Activated naive CD4-positive, alpha-beta T cell (primary cell): ENCODE measurements at places on chromosomes 5 and 9.

GRCh38 chr9:18861609-18862544 lies 171.1 kb downstream of the SAXO1 start:
- DNase-seq, result no peak

DNA sequence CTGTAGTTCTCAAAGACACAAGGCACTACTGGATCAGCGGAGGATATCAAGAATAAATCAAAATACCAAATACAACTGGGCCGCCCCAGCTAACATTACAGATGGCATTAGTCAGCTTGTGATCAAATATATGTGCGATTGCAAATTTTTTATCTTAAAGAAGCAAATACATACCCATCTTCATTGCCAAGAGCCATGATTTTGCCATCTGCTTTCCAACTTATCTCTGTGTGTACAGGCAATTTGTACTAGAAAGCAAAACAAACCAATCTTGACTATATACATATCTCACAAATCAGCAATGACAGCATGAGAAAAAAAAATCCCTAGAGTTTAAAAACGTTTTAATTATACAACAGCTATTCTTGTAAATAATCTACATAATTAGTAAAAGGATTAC lies 20.3 kb downstream of the GEMIN5 start:
- no peak for DNase-seq

DNA sequence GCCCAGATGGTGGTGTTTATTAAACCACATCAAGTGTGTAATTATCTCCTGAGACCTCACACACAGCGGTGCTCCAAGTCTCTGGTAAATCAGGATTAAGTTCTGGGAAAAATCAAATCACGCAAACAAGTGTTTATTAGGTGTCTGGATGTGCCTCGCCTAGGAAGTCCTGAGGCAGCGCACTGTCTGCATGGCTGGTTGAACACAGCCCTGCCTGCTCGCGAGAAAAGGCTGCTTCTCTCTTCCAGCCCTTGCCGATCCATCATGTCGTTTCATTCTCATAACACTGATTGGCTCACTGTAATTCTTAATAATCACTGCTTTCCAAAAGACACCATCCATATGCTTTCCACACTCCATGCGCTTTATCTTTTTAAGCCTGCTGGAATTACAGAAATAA lies 229.6 kb upstream of the DAP start:
- no peak for DNase-seq

GRCh38 chr5:149134778-149135500 lies 6.4 kb upstream of the ABLIM3 start:
- DNase-seq, result no peak

- no peak for DNase-seq
These were observed 30.5 kb downstream of the SHB start for GRCh38 chr9:38038307-38039089.

- no peak for DNase-seq
These were observed 59.8 kb upstream of the RFX3 start for GRCh38 chr9:3585606-3586005.

GRCh38 chr5:57804007-57804444 lies 321.4 kb upstream of the ACTBL2 start:
- DNase-seq, result no peak

DNA sequence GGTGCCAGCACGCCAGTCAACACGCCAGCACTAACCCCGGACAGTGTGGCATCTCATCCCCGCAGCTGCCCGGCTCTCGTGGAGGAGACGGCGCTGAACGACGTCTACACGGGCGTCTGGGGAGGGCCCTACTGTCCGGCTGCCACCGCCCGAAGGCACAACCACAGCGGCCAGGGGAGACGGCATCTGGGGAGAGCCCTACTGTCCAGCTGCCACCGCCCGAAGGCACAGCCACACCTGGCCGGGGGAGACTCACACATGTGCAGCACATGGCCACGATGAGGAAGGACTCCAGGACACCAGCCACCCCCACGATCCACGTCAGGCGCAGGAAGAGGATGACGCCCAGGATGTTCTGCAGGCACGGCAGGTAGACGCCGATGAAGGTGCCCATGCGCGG lies 23.1 kb downstream of the SLC12A7 start:
- DNase-seq, result no peak

DNA sequence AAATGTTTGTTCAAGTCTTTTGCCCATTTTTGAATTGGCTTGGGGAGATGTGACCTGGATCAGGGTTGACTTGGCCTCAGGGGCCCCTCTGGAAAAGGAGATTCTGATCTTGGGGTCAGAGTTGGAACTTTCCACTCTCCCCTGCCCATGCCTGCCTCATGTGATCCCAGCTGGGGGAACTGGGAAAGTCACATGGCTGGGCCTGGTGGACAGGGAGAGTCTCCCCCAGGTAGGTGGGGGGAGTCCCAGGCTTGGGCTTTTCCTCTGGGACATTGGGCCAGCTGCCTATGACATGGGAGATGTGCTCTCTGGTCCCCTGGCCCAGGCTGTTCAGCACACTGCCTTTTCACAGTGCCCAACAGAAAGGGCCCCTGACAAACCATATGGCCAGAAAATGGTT lies 60.7 kb downstream of the NDST1 start:
- DNase-seq, result no peak

DNA sequence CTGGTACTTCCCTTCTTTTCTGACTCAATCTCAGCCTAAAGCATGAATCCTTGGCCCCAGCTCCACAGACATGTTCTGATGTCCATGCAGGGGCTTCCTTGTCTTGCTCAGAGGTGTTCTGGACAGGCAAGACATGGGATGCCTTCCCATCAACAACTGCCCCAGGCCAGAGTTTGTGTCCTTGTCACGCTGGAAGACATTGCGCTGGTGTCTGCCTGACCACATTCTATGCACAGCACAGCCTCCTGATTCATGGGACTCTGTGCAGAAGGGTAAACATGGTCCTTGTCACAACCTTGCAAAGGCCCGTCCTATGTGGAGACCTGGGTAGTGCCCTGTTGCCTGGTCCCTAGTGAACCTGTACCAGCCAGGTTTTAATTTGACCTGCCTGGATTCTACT lies 212.2 kb downstream of the FSTL4 start:
- DNase-seq, result no peak

DNA sequence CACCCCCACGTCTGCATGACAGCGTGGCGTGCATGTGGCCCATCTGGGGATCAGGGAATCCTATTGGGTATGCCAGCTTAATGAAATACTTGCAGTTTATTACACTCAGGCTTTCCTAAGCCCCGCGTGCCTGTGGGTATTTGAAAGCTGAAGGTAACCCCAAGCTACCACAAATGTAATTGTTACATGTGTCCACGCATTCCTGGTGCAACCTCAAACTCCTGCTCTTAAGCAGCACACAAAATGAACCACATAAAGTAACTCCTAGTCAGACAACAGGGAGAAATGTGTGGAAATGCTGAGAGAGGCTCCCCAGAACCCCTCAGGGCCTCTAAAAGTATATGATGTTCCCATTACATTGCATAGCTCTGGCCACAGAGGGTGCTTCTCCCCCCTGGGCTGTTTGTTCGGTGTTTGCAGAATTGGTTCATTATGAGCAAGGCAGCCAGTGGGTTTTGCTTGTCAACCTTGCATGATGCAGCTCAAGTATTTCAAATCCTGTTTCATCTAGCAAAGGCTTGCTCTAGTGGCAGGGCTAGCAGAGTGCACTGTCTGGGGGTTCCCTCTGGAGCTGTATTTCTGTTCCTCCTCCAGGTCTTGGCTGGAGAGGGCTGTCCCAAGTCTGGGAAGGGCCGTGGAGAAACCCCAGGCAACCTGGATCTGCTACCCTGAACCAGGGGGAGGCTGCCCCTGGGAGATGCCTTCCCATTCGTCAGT lies 1.8 kb upstream of the DCANP1 start:
- DNase-seq, result no peak

GRCh38 chr9:113585085-113585442 lies 121.5 kb downstream of the RGS3 start:
- DNase-seq, result no peak

DNA sequence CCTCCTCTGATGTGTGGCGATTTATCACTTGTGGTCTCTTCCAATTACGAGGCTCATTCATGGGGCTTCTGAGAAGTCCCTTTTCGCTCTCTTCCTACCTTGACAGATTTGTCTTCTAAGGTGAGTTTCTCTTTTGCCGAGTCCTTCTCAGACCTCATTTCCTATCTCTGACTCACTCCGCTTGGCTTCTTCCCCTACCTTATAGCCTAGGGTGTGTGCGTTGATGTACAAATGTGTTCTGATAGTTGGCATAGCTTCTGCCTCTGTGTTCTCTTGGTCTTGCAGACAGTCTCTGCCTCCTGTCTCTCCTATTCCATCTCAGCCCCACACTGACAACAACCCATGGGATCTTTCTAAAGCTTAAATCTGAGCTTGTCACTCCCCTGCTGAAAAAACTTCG lies 56.9 kb upstream of the SHB start:
- DNase-seq, result no peak

DNA sequence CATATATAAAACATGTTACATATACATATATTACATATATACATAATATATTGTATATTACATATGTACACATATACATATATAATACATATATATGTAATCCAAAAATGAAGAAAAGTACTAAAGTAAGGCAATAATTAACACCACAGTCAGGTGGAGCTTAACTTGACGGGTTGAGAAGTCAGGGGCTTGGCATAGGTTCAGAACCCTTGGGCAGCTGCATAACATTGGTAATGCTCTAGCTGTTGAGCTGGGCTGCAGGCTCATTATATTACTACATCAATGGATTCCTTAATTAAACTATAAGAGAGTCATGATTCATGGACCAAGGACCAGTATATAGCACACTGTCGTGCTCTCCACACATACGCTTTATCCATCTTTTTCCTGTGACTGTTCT lies 435.2 kb upstream of the ADAMTS16 start:
- DNase-seq, result no peak
